Chondrocyte (in vitro differentiated cells): ENCODE measurements at places on chromosomes 5 and 9.

DNA sequence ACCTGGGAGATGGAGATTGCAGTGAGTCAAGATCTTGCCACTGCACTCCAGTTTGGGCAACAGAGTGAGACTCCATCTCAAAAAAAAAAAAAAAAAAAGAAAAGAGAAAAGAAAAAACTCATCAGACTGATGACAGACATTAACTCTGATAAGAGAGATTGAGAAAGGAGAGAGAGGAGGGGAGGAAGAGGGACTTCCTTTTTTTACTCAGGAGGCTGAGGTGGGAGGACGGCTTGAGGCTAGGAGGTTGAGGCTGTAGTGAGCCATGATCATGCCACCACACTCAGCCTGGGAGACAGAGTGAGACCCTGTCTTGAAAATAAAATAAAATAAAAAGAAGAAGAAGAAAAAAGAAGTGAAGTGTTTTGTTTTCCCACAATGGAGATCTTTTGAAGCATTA, 9.7 kb upstream of the MSMP start:
- no peak for DNase-seq

- no peak for DNase-seq
Observed at GRCh38 chr5:91514400-91514799, 131.3 kb upstream of the ARRDC3 start.

DNA sequence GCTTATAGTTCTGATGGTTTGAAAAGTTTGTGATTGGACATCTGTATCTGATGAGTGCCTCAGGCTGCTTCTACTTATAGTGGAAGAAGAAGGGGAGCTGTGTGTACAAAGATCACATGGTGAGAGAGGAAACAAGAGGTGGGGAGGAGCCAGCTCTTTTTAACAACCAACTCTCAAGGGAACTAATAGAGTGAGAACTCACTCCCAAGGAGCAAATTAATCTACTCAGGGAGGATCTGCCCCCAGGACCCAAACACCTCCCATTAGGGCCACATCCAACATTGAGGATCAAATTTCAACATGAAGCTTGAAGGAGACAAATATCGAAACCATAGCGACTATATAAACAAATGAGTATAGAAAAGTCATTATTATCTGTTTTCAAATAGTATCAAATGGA, 64.7 kb upstream of the PRLR start:
- no peak for DNase-seq

GRCh38 chr5:43232943-43233833, 41.2 kb downstream of the NIM1K start:
- DNase-seq: no peak

GRCh38 chr5:132203464-132203818, 24.2 kb downstream of the P4HA2 start:
- no peak for DNase-seq
